ENCODE measurements at places on chromosomes 11 and 22. TPM values are rescaled to one million over a fixed set of nuclear protein-coding genes. Genes with fewer than 3 reads are reported as not detected.

Gene TMEM45B
- 2.9 TPM for total RNA-seq

Gene MAPK8IP1
- total RNA-seq: 2.8 TPM

Gene OR5T1
- not detected for total RNA-seq

Gene OR56A1
- not detected for total RNA-seq

Gene CDC42BPG
- total RNA-seq: 0.13 TPM

Data from dermis microvascular lymphatic vessel endothelial cell (primary cell).